ENCODE measurements at places on chromosomes 1 and 21.

DNA sequence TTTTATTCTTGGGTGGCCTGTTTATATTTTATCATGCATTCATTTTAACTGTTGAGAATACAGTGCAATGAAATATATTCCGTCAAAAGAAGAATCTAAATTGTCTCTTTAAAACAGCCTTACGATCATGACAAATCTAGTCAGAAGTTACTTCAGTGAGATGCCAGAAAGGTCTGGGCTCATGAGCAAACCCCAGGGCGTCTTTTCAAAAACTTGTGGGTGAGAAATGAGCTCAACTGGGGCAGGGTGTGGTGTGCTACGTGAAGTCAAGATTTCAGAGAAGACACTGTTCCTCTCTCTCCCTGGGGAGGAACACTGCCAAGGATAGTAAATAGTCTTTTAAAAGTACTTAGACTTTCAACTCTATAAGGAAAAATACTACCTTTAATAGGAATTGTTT is 13.4 kb upstream of the UAP1 start:
- no peak overlapping the region for H3K4me3 ChIP-seq
- no peak for DNase-seq
- H3K36me3 ChIP-seq = no peaks in the 10 kb centered on the region
- no peaks in the 10 kb centered on the region for H3K4me1 ChIP-seq

GRCh38 chr1:234656944-234657654 is 47.1 kb upstream of the IRF2BP2 start:
- peaks cover 31% of the 10 kb centered on the region for H3K4me1 ChIP-seq
- H3K36me3 ChIP-seq = no peaks in the 10 kb centered on the region
- DNase-seq = no peak
- no peak overlapping the region for H3K4me3 ChIP-seq
- H3K27ac ChIP-seq = no peak overlapping the region

DNA sequence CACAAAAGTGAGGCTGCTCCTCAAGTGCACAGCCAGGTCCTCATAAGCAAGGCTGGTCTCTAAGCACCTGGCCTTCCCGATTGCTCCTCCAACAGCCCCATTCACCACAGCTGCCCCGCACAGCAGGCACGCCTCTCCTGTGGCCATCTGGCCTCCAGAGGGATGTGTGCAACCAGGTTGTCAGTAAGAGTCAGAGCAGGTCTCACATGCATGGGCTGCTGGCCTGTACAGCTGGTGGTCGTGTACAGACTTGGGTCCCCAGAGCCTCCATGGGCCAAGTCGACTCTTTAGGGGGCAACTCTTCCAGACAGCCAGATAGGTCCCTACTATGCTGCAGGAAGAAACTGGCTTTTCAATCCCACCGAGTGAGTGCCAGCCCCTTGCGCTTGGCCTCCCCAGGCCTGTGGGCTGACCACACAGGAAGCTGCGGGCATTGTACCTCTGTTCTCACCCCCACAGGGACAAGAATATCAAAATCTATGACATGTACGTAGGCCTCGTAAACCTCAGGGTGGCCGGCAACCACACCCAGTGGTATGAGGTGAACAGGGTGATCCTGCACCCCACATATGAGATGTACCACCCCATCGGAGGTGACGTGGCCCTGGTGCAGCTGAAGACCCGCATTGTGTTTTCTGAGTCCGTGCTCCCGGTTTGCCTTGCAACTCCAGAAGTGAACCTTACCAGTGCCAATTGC is 1.4 kb downstream of the PRSS38 start:
- no peaks in the 10 kb centered on the region for H3K36me3 ChIP-seq
- no peak overlapping the region for H3K27ac ChIP-seq
- DNase-seq = no peak
- H3K27me3 ChIP-seq = no peaks in the 10 kb centered on the region
- no peaks in the 10 kb centered on the region for H3K4me1 ChIP-seq
- H3K4me3 ChIP-seq = no peak overlapping the region

GRCh38 chr1:226656601-226657277 is 82.3 kb downstream of the ITPKB start:
- peaks cover 41% of the 10 kb centered on the region for H3K4me1 ChIP-seq
- no peak overlapping the region for H3K27ac ChIP-seq
- no peak for DNase-seq
- H3K36me3 ChIP-seq = no peaks in the 10 kb centered on the region
